ENCODE measurements at places on chromosomes 6 and 20.

DNA sequence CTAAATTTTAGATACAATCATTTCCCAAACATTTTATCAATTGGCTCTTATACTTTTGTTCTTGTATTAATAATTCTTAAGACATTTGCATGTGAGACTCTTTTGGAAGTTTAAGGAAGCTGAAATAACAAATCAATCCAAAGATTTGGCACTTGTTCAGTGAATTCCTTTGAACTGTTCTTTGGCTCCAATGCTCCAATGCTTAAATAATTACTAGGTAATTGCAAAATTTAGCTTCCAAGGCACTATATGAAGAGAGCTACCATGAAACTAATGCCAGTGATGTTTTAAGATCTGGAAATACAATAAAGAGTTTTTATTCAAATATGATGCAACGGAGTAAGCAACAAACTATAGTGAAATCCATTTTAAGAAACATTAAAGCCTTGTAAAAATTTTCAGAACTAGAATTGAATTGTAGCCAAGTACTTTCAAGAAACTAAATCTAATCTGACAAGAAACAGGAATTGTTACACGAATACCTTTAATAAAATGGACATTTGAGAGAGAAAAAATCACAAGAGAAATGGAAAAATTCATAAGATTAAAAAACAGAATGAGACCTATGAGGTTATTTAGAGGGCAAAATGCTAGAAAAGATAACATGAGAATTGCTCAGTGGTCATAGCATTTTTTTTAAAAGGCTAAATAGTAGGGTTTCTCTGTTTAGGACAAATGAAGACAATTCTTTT lies 43.6 kb upstream of the SMLR1 start:
- no peak for DNase-seq

DNA sequence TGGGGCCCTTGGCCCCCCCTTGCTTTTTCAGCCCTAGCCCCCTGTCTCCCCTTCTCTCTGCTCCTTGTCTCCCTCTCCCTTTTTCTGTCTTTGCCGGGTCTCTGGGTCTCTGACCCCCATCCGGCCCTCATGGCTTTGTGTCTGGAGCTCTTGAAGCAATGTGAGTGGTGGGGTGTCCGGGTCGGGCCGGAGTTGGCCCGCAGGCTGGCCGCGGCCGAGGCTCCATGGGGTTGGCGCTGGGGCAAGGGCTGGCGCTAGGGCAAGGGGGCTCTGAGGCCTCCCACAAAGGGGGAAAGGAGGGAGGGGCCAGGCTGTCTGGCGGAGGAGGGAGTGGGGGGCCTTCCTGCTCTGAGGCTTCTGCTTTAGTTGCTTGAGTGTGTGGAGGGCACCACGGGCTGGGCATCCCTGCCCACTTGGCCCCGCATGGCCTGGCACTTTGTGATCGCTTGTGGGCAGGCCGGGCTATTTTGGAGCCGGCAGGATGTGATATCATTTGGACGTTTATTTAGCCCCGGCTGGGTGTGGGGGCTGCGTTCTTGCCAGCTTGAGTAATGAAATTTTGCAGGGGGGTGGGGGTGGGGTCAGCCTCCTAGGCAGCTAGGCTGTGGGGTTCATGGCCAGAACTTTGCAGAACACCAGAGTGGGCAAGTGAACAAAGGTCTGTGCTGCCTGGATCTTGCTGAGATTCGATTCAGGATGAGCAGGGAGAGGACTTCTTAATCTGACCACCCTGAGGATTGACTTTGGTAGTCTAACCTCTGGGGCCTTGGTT lies 78.7 kb upstream of the MYL9 start:
- DNase-seq = no peak

- DNase-seq = no peak
These were observed 207.4 kb downstream of the FNDC1 start for GRCh38 chr6:159376516-159377158.

DNA sequence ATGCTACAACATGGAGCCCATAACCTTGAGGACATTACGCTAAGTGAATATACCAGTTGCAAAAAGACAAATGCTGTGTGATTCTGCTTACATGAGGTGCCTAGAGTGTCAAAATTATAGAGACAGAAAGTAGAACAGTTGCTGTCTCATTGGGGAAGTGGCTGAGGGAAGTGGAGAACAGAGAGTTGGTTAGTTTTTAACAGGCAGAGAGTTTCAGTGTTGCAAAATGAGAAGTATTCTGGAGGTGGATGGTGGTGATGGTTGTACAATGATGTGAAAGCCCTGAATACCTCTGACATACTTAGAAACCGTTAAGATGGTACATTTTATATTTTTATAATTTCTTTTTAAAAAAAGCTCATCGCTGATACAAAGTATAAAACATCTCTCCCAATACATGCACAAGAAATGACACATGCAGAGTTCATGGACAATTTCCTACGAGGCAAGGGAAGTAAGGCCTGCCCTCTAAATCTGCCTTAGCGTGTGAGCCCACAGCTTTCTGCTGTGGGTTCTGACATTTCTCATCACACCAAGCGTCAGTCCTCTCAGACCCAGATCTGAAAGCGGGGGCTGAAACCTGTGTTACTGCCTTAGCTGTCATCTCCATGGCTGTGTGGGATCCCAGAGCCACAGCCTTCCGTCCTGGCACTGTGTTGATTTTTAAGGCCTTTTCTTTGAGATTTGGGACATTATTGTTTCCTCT lies 126.0 kb downstream of the RNASET2 start:
- DNase-seq = no peak

GRCh38 chr6:143949535-143949934 lies 58.5 kb downstream of the PLAGL1 start:
- no peak for DNase-seq
